ENCODE measurements at places on chromosomes 7 and 10.

GRCh38 chr7:102943423-102944169, 30.8 kb downstream of the LRRC17 start:
- DNase-seq, result no peak

- DNase-seq, result peak; percentile 63
Observed at GRCh38 chr7:106542550-106543220, 118.3 kb downstream of the CCDC71L start.

DNA sequence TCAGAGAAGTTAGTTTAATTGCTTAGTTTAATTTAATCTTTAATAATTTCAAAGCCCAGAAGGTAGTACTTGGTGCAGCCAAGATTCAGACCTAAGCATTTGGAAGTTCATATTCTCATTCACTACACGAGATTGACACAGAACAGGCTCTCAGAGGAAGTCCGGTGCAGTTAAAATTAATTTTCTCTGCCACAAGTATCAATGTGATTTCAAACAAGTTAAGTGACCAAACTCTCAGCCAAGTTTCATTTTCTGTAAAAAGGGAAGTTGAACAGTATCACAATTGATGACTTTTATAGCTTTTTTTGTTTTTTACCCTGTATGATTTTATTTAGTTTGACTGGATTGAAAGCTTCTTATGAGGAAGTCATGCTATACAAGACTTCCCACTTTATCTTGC, 1494.9 kb upstream of the LRRTM3 start:
- no peak for DNase-seq

DNA sequence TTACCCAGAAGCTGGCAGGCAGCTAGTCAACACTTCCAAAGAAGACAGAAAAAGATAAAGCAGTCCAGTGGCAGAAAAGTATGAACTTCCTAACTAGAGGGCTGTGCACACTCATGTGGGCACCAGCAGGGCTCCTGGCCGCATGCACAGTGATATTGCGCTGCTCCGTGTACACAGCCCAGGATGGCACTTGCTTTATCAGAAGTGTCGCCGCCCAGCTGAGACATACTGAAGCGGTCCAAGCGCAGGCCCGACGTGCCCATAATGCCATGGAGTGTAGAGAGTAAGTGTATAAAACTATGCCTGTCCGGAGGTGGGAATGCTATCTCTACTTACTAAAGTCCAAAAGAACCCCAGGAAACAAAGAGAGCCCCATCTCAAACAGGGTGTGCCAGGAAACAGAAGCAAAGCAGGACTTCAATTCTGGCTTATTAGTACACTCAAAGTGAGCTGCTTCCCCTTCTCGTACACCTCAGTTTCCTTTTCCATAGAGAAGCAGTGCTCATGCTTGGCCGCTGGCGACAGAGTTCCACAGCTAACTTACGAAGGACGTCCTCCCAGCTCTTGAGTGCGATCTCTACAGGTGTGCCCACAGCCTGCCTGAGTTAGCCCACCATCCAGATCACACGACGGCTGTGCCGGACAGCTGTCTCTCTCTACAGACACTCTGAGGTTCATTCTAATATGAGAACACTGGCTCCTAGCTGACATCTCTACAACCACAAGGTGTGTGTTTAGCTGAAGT, 234.3 kb downstream of the COBL start:
- no peak for DNase-seq

DNA sequence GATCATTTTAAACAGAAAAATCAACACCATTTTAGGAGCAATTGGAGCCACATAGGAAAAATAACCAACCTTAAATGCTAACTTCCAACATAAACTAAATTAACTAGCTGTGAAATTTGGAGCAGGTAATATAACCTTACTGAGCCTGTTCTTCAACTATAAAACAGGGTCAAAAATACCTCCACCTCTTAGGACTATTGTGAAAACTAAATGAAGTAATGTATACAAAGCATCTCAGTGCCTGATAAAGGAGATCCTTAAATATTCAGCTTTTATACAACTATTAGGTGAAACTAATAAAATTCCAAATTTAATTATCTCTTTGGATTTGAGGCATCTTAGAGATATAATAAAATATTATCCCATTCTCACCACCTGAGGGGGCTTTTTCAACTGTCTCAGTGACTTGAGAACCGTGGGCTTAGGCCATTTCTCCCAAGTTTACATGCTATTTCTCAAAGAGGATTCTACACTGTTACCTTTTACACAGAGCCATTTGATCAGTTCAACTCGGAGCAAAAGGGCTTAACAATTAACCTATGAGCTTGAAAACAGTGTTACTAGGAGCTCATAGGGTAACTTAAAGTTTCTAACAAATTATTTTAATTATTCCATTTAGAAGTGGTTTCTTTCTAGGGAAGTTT, 165.0 kb upstream of the ASAH2 start:
- no peak for DNase-seq

DNA sequence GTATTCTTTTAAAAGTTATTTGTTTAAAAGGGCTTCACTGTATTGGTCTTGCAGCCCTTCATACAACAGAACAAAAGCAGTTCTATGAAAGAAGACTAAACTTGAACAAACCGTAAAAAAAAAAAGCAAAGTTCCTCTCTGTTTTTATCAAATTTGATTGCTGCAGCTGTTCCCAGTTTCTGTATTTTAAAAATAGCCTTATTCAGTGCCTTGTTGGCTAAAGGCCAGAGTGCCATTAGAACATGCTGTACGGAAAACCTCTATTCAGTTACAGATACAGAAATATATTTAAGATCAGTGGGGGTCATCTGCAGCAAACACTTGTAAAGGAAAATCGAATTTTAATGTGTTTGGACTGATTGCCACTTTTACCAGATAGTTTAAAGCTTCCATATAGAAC, 207.8 kb upstream of the ETV1 start:
- DNase-seq, result no peak

DNA sequence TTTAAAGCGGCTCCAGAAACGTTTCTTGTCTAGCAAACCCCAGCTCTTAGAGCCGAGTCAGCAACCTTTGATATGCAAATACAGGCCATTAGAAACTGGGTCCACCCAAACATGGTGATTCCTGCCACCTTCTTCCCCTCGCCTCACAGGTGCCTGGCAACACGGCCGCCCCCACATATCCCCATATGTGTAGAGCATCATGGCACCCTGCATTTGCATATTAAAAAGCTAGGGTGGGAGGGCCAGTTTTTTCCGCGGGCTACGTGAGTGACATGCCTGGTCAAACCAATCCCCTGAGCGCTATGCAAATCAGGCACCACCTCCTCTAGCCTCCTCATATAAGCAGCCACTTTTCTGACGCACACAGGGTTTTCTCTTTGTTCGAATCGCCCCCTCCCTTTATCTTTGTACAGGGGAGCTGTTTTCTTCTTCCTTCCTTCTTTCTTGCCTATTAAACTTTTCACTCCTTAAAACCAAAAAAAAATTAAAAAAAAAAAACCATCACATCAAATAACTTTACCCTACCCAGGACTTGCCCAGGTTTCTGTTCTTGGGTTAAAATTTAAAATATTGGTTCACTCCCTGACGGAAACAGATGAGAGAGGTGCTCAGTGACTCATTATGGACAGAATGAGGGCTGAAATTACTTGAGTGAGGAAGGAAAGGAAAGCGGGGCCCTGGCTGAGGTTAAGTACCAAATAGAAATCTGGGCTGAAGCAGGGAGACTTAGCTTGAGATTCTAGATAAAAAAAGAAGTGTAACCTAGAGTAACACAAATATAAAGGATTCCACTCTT, 59.8 kb downstream of the COA1 start:
- DNase-seq, result no peak

DNA sequence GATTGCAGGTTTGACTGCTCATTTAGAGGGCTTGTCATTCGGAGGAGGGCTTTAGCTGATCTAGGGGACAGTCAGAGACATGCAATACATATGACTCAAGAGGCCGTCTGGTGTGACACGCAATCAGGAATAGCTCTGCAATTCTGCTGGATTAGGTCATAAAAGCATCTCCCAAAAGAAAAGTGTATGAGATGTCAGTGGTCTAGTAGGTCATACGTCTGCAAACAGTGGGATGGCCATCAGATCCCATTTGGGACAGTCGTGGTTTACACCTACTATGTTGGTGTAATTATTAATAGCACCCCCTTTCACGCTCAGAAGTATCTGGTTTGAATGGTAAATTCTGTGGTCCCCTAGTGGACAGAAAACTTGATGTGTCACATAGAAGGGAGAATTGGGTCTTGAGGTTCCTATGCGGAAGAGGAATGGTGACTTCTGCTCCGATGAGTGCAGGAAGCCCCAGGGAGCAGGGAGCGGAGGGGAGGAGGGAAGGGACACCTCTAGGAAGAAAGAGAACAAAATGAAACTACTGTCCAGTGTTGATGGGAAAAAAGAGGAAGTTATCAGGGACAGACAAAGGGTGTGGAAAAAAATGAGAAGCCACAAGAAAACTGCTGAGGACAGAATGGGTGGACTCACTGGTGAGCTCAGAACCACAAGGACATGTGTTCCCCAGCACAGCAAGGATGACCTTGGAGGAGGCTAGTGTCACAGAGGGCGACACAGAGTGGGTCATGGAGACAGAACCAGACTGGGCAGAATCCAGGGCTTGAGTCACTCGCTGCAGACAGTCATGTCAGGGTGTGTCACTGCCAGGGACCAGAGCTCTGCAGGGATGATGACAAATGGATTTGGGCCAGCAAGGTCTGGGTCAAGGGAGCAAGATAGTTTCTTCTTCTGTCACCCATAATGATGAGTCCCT, 59.9 kb downstream of the MAP3K8 start:
- no peak for DNase-seq

GRCh38 chr10:76942628-76943416, 694.8 kb downstream of the KCNMA1 start:
- DNase-seq, result no peak

DNA sequence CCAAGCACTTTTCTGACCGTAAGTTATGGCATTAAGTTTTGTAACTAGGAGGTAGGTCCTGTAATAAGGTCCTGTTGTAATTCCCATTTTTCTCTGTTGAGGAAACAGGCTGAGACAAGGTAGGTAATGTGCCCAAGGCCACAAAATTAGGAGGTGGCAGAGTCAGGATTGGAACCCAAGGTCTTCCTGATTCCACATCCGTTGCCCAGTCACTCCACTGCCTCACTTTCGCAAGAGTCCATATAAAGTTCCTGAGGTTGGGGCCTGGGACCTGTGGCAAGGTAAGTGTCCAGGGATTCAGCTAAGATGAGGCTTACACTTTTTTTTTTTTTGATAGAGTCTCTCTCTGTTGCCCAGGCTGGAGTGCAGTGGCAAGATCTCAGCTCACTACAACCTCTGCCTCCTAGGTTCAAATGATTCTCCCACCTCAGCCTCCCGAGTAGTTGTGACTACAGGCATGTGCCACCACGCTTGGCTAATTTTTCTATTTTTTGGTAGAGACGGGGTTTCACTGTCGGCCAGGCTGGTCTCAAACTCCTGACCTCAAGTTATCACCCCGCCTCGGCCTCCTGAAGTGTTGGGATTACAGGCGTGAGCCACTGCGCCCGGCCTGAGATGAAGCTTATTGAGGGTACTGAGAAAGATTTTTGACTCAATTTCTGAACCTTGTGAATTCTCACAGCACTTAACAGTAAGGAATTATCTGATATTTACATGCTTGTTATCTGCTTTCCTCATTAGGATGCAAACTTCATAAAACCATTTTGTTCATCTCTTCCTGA, 20.3 kb upstream of the GNA12 start:
- no peak for DNase-seq

DNA sequence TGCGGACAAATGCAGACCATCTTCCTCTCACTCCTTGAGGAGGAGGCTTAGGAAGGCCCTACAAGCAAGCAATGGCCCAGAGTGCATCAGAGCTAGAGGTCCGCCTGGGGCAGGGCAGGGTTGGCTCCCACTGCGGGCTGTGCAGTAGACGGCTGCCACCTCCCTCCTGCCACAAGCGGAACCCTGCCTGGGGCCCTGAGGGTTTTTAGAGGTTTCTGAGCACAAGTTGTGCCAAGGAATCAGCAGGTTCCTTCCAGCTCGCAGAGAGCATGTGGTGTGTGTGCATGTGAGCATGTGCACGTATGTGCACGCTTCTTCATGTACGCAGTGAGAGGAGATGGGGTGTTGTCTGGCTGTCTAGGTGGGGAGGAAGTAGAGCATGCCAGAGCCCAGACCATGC, 25.9 kb upstream of the SMARCD3 start:
- no peak for DNase-seq

DNA sequence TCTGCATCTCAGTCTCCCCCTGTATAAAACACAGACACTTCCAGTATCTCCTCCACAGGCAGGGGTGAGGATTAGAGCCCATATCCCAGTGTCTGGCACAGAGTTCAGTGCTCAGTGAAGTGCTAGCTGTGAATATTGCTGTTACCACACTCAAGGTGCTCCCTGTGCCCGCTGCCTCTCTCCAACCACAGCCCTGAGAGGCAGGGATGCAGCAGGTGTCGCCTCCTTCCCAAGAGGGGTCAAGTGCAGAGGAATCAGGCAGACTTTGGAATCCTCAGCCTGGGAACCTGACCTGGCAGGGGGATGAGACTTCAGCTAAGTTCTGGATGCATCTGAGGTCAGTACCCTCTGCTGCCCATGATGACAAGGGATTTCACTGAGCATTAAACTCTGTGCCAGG, 163.1 kb downstream of the GFRA1 start:
- DNase-seq, result no peak

GRCh38 chr10:47218803-47219202, 81.2 kb upstream of the GDF10 start:
- DNase-seq, result no peak

GRCh38 chr10:109988212-109988596, 19.6 kb upstream of the ADD3 start:
- no peak for DNase-seq

GRCh38 chr7:28479507-28479947, 67.2 kb downstream of the CREB5 start:
- no peak for DNase-seq

- no peak for DNase-seq
Observed at GRCh38 chr10:115278294-115278693, 185.1 kb downstream of the ATRNL1 start.

DNA sequence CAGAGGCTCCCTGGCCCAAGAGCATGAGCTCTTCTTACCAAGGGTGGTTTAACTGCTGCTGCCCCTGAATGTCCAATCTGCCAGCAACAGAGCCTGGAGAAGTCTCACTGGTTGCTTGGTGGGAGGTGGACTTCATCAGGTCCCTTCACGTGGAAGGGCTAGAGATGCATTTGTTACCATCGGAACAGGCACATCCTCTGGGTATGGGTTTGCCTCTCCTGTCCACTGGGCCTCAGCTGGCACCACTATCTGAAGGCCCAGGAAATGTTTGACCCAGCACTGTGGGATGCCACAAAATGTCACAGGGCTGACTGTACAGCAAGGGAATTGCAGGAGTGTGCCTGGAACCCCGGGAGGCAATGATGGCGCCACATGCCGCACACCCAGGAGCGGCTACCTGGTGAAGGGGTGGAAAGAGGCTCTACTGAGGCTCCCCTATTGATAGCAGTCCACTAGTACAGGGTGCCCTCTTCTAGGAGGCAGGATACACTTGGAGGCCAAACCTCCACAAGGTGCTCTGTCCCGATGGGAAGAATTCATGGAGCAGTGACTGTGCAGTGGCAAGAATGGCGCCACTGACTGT, 603.1 kb upstream of the MGMT start:
- DNase-seq, result no peak

- peak; percentile 46 for DNase-seq
Observed at GRCh38 chr10:127524908-127525665, 24.0 kb upstream of the NPS start.

GRCh38 chr7:2631946-2632732, at the start of gene TTYH3:
Gene TTYH3, plus strand, starts transcription at chr7:2631986. Its CDS starts 170 bp downstream, at chr7:2632156.
- DNase-seq, result no peak
